ENCODE measurements at places on chromosomes 2 and 18.

DNA sequence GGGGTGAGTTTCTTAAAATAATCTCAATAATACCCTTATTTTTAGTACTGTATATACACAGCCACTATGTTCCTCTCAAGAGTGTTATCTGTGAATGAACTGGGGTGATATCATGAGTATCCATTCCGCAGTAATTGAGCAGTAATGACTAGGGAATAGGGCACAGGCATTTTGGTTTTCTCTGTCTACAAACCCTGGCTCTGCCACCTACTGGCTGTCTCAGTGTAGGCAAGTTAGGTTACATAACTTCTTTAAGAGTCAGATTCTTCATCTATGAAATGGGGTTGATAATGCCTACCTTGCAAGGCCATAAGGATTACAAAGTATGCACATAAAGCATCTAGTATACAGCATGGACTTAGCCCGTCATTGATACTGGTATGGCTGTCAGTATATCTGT is 555.8 kb downstream of the NRXN1 start:
- DNase-seq, result no peak

- peak; percentile 42 for DNase-seq
These were observed 37.2 kb upstream of the APCDD1 start for GRCh38 chr18:10417191-10417590.

DNA sequence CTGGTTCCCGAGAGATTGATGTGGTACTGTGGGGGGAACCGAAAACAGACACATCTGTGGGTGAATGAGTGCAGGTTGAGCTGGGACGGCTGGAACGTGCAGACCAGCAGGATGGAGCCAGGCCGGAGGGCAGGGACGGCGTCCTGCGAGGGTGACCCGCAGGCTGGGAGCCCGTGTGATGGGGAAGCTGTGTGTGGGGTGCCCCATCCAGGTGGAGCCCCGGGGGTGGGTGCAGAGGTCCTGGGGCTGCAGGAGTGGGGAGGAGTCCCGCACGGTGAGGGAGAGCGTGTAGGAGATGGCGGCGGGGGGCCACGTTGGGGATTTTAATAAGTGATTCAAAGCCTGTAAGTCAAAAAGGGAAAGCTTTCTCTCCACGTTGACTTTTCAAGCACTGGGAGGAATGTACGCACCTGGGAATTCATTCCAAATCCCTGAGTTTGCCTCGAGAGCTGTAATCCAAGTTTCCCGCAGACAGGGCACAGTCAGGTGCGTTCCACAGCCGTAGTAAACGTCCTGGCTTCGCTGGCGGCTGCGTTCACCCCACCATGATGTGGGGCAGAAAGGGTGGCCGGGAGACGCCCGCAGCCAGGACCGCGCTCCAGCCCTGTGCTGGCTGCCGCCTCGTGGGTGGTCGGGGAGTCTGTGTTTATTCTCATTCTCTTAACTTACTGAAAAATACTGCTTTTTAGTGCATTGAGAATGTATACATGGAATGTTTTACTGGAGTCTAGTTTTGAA is 54.0 kb downstream of the NFATC1 start:
- DNase-seq, result no peak

DNA sequence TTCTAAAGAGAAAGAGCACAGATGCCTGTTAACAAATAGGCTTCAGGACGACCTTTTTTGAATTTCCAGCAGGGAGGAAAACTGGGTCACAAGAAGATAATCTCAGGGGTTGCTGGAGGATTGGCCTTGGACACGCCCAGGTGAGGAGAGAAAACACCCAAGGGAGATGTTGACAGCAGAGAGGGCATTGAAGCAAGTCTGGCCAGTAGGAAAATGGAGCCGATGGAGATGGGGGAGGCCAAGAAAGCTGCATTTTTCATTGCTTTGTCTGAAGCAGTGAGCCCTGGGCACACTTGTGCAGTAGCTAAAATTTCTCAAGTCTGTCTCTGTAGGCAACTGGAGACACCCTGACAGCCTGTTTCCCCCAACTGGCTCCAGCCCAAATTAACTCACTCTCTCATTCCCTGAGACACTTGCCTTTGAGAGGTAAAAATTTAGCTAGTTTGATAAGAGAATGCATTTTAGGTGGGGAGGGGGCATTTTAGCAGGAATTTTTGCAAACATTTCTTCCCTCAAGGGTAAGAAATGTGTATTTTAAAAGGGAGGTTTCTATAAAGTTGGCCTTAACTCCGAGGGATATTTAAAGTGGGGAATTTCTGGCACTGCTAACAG is 165.5 kb downstream of the TGIF1 start:
- no peak for DNase-seq

DNA sequence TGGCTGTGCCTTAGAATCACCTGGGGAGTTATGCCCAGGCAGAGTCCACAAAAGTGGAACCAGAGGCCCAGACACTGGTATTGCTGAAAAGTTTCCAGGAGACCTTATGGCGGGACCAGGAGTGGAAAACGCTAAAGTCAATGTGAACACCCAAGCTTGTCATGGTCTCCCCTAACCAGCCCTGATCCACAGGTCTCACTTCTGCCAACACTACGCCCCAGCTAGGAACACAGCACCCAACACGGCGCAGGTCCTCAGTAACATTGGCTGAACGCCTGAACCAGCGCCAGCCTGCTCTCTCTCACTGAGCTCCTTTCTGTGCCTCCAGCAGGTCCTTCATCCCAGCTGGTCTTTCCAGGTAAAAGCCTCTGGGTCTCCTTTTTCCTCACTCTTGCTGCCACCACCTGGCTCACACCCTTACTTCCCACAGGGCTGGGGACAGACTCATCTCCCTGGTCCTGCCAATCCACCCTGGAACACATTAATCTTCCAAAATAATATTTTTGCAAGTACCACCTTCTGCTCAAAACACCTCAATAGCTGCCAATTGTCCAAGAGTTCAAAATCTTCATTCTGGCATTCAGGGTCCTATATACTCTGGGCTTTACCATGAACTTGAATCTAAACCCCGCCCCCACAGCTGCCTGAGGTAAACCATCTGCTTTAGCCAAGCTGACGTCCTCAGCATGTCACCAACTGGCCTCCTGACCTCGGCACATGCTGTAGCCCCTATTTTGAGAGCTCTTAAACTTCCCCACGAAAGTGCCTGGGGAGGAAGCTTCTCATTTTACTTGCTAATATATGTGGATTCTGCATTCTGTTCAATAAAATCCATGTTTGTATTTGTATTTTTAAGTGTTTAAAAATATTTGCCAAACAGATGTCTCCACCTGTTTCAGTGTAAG is 34.6 kb downstream of the ADCY3 start:
- DNase-seq, result no peak

DNA sequence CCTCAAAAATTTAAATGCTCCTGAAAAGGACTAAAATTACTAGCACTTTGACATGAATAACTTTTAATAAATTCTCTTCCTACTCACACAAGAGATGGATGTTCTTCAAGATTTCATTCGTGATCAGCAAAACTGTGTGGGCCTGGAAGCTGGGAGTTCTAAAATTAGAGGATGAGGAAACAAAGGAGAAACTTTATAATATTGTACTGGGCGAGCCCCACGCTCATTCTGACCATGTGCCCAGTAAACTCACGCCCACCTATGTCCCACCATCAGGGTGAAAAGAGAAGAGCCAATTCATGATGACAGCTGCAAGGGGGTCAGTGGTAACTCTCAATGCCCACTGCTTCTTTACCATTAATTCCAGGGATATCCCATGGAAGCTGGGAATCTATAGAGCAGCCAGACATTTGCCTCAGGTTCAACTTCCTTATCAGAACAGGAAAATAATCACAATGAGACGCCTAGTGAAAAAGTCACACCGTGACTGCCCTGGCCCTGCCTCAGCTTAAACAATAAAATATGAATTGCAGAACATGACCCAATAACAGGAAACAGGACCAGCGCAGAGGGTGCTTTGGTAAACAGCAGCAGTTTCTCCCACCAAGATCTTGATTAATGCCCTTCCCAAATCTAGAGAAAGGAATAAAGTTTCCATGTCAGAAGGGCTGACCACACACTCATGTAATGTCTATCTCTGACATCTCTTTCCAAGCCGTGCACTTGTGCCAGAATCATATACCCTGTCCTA is 438.6 kb downstream of the TXNL1 start:
- no peak for DNase-seq

Measured in ELF-1 (cell line).